ENCODE measurements at places on chromosomes 2 and 18.

DNA sequence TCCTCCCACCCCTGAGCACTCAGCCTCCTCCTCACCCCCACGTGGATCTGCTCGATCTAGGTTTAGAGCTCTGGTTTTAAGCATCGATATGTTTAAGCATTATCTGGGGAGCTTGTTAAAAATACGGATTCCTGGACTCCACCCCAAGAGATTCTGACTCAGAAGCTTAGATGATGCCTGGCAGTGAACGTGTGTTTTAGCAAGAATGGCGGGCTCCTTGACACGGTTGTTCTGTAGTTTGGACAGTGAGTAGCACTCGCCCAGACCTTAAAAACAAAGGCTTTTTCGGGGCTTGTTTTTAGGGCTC lies 47.3 kb downstream of the LDLRAD4 start:
- DNase-seq: no peak

DNA sequence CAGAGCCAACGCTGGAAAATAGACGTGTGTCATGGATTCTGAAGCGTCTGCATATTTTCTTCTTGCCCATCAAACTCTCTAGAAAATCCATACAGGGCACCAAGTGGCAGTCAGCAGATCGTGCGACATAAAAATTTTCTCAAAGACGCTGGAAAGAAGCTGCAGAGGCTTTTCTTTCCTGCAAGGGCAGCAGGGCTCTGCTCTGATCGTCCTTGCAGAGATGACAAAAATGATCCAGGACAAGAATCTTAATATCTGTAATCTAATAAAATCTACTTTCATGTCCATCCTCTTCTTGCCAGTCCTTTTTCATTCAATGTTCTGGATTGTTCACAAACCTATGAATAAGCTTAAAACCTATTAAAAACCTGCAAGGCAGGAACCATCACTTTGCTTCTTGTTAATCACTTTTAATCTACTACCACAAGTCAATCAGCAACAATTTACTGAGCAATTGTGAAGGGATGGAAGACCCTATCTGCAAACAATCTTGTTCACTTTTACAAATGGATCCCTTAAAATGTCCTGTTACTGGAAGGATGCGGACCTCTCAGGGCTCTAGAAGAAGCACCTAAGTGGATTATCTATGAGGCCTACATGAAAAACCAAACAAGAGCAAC lies 93.6 kb downstream of the MREG start:
- DNase-seq: no peak

DNA sequence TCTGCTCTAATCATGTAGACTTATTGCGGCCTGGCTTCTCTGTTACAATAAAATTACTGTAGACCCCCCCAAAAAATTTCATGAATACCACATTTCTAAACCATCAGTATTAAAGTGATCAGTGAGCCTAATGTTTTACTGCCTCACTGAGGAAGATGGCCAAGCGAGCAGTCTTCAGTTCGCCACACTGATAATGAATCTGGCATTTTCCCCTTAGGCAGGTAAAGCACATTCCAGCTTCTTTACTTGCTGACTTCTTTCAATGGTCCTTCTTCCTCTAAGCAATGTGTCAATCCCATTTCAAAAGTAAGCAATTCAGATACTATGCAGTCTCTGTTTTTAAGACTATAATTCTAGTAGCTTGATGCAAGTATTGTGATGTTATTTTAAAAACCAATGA lies 137.6 kb downstream of the LAMA1 start:
- no peak for DNase-seq

- DNase-seq: no peak
Measured at GRCh38 chr2:119371111-119371510, 4.3 kb downstream of the DBI start.

GRCh38 chr2:20192781-20193180 lies 32.1 kb downstream of the SDC1 start:
- DNase-seq: no peak

GRCh38 chr18:57346876-57347275 lies 5.5 kb upstream of the ST8SIA3 start:
- no peak for DNase-seq

DNA sequence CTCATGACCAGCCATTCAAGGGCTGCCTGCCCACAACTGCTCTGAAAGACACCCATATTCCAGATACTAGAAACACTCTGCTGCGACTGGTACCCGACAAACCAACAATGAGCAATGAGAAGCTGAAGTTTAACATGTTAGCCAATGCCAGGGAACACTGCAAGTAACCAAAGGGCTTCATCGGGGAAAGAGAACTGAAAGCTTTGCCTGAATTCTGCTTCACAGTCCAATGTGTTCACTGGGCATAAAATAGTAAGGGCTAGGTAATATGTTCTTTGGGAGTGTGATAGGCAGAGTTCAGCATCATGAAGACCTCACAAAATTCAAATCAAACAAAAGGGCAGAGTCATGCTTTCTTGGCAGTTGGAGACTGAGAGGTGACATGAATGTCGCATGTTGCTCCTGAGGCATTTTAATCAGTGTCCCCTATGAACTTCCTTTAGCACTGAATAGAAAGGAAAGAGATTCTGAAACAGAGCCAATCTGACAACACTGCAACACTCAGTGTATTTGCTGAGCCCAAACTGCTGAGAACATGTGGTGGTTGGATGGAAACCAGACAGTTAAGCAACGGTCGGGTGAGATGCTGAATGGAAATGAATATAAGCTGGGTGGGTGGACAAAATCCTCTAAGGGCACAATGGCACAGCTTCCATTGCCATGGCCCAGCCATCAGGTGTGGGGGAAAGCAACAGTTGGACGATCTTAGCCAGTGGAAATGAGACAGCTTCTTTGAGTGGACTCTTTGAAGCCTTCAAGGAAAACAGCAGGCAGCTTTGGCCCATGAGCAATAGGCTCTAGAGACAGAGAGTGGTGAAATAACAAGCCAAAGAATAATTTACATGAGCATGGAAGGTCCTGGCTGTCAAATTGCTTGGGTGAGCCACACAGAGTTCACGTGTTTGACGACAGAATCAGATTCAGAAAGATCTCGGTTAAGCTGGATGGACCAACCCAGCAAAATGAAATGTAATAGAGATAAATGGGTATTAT lies 277.5 kb downstream of the AFF3 start:
- DNase-seq: no peak

GRCh38 chr2:64225491-64225890 lies 81.3 kb upstream of the PELI1 start:
- DNase-seq: no peak

GRCh38 chr2:238947243-238947760 lies 99.4 kb downstream of the TWIST2 start:
- no peak for DNase-seq

GRCh38 chr2:234961784-234962183 lies 10.0 kb downstream of the SH3BP4 start:
- DNase-seq: no peak

- no peak for DNase-seq
Measured at GRCh38 chr2:88452565-88452905, at the start of gene FOXI3. Gene FOXI3, minus strand, starts transcription at chr2:88452693. Its CDS starts 158 bp downstream, at chr2:88452535.

GRCh38 chr2:50838316-50838715 lies 193.6 kb downstream of the NRXN1 start:
- DNase-seq: no peak

DNA sequence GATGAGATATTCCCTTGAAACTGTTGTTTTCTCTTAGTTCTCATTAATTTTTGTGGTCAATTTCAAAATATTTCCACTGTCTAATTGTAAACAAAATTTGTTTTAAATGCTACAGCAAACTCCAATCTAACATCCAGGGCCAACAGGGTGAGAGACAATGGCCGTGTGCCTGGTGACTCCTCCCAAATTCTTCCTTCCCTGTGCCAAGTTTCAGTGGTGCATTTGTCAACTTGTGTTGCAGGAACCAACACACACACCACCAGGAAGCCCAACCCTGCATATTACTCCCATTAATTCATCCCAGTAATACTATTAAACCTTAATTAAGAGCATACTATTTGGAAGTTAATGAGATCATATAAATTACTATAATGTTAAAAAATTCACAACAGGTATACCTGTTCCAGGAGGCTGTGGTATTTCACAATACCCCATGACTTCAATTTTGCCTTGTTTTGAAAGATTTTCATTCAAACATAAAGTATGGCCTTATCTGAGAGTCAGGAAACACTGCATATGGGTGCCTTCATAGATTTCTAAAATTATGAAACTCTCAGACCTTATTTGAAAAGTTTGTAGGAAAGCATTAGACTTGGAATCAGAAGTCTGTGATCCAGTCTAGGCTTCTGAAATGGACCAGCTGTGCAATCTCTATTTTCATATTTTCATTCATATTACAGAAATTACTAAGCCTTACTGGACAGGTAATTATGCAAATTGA lies 1.1 kb downstream of the SERPINB2 start:
- DNase-seq: no peak

DNA sequence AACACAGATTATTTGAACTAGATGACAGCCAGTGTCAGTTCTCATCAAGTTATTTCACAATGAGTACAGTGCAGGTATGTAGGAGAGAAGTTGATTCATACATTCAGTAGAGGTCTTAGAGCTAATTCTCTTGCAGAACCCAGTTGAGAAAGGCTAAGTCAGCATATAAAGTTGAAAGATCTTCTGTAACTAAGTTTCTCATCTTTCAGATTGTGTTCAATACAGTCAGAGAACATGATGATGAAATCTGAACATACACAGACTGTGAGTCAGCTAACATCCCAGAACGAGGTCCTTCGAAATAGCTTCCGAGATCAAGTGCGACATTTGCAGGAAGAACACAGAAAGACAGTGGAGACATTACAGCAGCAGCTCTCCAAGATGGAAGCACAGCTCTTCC lies 41.9 kb upstream of the LIMS1 start:
- no peak for DNase-seq

- DNase-seq: no peak
Measured at GRCh38 chr2:233084488-233084887, 24.3 kb downstream of the INPP5D start.

All from GM10248 (cell line).